LNCaP clone FGC (cell line): ENCODE measurements at places on chromosomes 7 and 10.

DNA sequence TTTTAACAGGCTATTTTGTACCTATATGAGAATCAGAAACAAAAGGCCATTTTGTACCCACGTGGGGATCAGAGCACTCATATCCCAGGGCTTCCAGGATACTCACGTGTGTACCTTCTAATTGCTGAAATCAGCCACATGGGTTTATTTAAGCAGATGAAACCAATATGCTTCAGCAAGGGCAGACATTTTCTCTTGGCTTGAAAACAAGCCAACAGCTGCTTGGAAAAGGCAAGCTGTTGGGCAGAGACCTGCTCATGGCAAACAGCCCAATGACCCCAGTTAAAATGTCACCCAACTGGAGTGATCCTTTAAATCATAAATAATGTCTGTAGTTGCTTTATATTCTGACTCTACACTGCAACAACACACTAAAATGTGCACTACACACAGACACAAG is 26.5 kb upstream of the TOMM7 start:
- DNase-seq: no peak

DNA sequence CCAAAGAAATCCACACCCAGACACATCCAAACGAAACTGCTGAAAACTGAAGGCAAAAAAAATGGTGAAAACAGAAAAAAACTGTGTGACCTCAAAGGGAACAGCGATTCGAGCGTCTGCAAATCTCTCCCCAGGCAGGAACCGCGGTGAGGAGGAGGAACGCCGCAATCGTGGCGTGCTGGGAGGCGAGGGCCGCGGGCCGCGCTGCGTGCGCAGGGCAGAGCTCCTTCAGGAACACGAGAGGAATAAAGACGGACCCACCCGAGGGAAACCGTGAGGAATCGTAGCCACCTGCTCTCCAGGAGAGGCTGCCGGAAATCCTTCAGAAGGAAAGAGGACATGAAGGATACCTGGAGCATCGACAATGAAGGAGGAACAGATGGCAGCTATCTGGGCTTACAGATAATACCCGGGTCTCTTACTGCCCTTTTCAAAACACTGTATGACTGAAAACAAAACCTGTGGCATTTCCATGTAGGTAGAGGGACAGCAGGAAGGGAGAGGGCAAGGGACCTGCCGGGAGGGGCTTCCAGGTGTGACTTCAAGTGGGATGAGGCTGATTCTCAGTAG is 266.0 kb downstream of the MAD1L1 start:
- no peak for DNase-seq

DNA sequence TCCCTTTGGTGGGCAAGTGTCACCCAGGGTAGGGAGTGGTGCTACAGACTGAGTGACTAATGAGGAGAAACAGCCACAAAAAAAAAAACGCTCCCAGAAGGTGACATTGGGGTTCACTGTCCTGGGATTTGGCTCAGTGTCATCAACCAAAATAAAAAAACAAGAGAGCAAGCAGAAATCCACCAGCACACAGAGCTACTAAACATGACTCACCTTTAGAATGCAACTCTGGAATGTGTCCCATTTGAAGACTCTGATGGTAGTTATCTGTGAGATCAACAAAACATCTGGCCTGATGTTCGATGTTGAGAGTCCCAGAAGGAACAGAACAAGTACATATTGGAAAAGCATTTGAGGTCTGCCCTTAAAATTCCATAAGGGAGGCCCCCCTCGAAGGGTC is 200.3 kb upstream of the LYZL2 start:
- DNase-seq: no peak

- DNase-seq: no peak
Measured at GRCh38 chr7:28596245-28596935, 184.1 kb downstream of the CREB5 start.

DNA sequence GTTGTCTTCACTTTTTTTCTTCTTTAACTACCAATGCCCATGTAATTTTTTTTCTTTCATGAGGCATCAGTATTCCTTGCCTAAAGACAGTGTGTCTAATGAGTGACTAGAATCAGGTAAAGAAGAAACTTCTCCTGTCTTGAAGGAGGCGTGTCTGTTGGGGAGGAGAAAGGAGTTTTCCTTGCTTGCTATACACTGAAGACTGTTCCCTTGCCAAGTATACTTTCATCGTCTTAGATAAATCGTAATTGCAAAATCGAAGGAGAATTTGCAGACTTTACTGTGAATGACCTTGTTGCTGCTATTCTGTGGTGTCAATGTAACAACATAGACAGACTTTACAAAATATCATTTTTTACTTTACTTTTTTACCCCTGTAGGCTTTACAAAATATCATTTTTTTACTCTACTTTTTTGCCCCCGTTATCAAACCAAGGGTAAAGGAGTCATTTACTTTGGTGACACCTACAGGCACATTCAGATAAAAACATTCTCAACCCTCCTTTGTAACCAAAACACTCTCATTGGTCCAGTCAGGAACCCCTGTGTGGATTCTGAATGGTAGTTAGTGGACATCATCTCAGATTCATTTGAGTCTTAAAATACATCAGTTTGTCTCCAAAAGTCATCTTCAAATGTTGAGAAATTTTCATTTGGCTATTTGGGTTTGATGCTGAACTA is 232.4 kb downstream of the AHR start:
- no peak for DNase-seq

- DNase-seq: no peak
Measured at GRCh38 chr10:108060246-108060645, 895.7 kb upstream of the SORCS1 start.

DNA sequence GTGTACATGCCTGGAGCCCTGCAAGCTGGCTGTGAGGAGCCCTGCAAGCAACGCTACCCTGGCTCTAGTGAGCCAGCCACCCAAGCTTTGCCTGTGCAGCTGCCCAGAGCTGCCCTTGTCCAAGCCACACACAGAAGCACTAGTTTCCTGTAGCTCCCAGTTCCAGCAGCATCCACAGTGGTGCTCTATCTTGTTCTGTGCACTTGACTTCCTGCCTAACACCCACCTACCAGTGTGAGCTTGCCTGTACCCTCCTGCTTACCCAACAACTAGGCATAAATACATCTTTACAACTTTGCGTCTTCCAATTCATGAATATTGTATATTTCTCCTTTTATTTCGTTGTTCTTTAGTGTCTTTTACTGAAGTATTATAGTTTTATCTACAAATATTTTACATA is 32.2 kb upstream of the ZNF518A start:
- no peak for DNase-seq

DNA sequence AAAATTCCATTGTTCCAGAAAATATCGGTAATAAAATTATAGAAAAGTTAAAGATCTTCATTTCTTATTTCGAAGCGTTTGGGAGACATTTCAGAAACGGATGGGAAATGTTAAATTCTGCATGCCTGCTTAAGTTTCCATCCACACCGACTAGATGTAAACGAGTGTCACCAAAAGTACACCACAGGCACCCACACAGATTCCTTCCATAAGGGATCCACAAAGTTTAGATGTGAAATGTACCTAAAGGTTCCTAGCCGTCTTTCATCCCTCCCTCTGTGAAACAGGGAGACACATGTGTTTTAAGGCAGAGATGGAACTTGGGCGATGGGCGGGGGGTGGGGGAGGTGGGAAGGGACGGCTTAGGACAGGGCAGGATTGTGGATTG is 621 bp upstream of the CAV1 start:
- DNase-seq: no peak

GRCh38 chr7:49583440-49583839 is 190.0 kb upstream of the VWC2 start:
- DNase-seq: no peak

- DNase-seq: no peak
Measured at GRCh38 chr10:63651864-63652263, 130.7 kb downstream of the REEP3 start.

DNA sequence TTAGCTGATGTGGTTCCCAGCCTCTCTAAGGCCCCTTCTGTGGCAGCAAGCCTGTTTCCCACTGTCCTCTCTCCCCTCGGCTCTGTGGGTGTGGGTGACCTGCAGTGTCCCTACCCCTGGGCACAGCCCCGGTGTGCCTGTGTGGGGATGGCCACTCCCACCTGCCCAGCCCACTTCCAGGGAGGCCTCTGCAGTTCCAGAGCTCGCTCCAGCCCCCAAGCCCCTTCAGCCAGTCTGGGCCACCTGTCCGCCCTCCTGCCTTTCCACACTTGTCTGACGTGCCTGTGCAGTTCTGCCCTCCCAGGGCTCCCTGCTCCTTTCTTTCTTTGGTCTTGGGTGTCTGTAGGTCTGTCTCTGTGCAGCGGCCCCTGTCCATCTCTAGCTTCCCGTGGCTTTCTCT is 127.0 kb upstream of the PPIF start:
- DNase-seq: no peak

GRCh38 chr7:24825381-24825794 is 68.1 kb upstream of the GSDME start:
- no peak for DNase-seq

- DNase-seq: no peak
Measured at GRCh38 chr7:6166443-6166891, 106.0 kb downstream of the CYTH3 start.

GRCh38 chr10:1774796-1775195 is 37.5 kb upstream of the ADARB2 start:
- no peak for DNase-seq

GRCh38 chr10:129896860-129897200 is 67.2 kb downstream of the EBF3 start:
- DNase-seq: no peak

DNA sequence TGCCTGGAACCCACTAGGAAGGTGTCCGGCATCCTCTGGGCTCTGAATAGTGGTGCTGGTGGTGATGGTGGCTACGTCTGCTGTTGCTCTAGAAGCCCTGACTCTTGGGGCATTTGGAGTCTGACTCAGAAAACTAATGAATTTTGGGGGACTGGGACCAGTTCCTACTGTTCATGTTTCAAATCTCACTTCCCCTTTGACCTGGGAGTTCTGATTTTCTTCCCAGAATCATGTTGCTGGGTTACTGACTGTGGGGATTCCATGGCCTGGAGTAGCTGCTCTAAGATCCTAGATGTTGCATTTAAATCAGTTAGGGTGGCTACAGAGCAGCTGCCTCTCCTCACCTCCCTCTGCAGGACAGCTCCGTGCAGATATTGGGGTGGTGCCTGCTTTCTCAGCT is 3.2 kb downstream of the TSPAN33 start:
- DNase-seq: no peak

GRCh38 chr10:100828738-100829096 is 83.3 kb downstream of the PAX2 start:
- DNase-seq: no peak

DNA sequence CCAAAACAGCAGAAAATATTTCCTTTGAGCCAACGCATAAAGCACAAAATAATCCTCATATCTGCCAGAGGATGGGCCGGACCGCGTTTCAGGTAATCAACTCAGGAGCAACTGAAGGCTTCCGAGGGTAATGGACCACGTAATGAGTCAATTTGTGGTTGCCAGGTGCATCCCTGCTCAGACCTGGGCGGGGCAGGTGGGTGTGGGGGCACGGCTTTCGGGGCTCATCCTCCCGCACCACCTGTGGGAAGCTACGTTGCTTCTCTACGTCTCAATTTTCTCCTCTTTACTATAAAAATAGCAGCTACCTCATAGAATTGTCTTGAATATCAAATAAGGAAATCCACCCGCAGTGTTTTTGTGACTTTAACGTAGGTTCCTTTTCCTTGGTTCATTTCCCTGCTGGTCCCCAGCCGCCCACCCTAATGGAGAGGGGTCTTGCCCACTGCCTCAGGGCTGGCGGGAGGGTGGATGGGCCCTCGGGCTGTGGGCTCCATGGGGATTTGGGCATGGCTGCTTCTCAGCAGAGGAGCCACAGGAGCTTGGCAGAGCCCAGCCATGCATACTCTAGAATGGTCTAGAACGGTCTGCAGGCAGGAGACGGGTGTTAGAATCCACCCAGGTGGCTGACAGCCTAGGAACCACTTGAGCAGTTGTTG is 324.7 kb downstream of the ADARB2 start:
- DNase-seq: no peak

- DNase-seq: no peak
Measured at GRCh38 chr10:6017781-6018354, 40.5 kb upstream of the IL15RA start.

DNA sequence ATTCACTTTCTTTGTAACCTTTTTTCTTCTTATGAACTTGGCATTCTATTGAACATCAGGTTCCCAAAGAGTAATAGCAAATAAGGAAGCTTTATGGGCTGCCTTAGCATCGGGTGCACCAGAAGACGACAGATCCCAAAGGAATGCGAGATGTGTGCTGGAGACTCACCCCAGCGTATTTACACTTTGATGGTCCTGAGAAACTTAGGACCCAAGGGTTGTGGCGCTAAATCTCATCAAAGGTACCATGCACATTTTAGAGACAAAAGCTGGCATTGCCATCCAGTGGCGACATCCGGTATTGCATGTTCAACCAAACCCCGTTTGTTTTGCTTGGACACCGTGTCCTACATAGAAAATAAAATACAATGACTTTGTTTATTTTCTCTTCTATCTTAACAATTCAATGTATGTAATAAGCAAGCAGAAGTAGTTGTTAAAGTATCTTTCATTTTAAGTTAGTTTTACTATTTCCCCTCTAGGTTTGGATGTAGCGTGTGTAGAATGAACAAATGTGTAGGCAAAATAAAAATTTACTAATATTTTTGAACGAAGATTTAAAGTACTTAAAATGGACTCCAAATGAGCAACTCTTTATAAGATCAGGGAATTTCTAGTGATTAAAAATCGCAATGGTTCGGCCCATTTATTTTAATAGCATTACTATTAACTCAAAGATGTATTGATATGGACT is 1154.8 kb downstream of the GATA3 start:
- peak; percentile 13 for DNase-seq

GRCh38 chr7:87056346-87056745 is 3.1 kb downstream of the ELAPOR2 start:
- DNase-seq: no peak

GRCh38 chr10:90905925-90906324 is 15.0 kb downstream of the ANKRD1 start:
- no peak for DNase-seq

GRCh38 chr7:122676466-122676865 is 22.5 kb downstream of the RNF133 start:
- no peak for DNase-seq

GRCh38 chr7:131521651-131522163 is 34.7 kb downstream of the PODXL start:
- DNase-seq: no peak
